ENCODE measurements at places on chromosomes 11 and 22.

DNA sequence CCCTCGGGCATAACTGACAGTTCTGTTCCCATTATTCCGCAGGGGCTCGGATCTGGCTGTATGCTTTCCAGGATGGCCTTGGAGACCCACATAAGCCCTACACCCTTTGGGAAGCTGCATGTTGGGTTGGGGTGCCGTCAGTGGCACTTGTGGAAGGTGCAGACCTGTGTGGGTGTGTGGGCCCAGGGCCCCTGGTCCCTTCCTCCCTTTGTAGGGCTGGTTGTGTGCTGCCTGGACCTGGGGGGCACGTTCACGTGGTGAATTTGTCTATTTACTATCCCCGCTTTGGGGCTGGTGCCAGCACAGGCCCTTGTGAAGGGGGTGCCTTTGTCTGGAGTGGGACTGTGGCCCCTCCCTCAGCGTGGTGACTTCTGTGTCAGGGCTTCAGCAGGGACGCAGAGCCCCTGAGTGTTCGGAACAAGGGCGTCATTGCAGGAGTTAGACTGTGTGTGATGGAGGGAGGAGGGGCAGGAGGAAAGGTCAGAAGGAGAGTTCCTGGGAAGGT is 15.0 kb upstream of the PPP6R3 start:
- no peak for DNase-seq

- DNase-seq: peak; percentile 69
These were observed 4.6 kb upstream of the IL17REL start for GRCh38 chr22:50016988-50017700.

GRCh38 chr22:24089951-24090350 is 78.8 kb downstream of the CABIN1 start:
- DNase-seq: no peak

DNA sequence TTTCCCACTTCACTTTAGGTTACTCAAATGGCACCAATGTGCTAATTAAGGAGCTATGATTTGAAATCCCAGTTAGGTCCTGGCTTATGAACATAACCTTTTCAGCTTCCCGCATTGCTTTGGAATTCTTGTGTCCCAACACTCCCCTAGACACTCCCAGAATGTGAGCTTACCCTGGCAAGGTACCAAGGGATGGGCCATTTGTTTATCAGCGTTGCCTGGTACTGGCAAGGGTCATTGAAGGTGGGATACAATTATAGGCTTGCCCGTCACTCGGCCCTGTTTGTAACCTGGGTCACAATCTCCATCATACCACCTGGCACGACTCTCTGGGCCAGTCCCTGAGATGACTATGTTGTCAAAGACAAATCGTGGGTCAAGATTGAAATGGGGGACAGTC is 5.4 kb downstream of the CSRP3 start:
- no peak for DNase-seq
